HEK293T (cell line): ENCODE measurements at places on chromosomes 13 and 19.

- DNase-seq, result no peak
Measured at GRCh38 chr13:82636119-82636518, 1246.2 kb downstream of the SLITRK1 start.

- peak; percentile 98 for DNase-seq
Measured at GRCh38 chr19:50909240-50910070, 1.7 kb downstream of the KLK4 start.

- DNase-seq, result no peak
Measured at GRCh38 chr13:103952183-103952582, 886.0 kb upstream of the SLC10A2 start.

DNA sequence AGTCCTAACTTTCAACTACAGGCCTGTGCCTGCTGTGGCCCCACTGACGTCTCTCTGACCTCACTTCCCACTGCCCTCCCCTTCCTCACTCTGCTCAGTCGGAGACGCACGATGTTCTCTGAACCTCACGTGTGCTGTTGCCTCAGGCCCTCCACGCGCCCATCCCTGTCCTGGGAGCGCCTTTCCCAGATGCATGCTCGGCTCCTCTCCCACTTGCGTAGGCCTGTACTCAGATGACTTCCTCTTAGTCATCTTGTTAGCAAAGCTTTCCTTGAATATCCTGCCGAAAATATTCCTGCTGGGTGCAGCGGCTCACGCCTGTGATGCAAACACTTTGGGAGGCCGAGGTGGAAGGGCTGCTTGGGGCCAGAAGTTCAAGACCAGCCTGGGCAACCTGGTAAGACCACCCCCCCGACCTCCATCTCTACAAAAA, 9.3 kb upstream of the SYT5 start:
- no peak for DNase-seq

- DNase-seq, result peak; percentile 89
Measured at GRCh38 chr19:49142866-49143335, 12.3 kb downstream of the HRC start.

DNA sequence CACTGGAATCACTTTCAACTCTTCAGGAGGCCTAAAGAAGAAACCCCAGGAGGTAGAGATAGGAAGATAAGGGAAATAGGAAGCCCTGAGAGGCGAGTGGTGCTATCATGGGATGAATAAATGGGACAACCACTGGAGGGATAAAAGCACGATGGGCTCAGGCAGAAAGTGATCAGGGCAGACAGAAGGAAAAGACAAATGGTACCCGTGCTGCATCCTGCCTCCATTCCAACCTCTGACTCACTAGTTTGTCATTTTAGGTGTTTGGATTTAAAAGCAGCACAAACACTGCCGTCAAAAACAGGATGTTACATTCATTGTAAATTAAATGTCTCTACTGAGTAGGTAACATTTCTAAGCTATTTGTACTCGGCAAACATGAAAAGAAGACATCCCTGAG, 314.3 kb upstream of the HTR2A start:
- DNase-seq, result no peak

- no peak for DNase-seq
Measured at GRCh38 chr13:95075506-95075905, 225.7 kb downstream of the ABCC4 start.

DNA sequence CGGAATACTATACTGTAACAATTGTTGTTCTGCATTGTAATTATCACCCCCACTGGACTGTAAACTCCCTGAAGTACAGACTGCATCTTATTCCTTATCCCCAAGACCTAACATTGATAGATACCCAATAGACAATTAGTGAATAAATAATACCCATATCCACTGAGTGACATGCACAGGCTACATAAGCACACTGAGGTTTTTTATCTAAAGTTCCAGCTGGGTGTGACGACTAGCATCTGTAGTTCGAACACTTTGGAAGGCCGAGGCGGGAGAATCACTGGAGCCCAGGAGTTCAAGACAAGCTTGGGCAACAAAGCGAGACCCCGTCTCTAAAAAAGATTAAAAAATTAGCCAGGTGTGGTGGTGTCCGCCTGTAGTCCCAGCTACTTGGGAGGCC, 2.5 kb downstream of the KPNA3 start:
- no peak for DNase-seq

- no peak for DNase-seq
Measured at GRCh38 chr19:18809149-18809868, 18.2 kb upstream of the COMP start.

- no peak for DNase-seq
Measured at GRCh38 chr19:40084948-40085347, 5.8 kb downstream of the ZNF780A start.

DNA sequence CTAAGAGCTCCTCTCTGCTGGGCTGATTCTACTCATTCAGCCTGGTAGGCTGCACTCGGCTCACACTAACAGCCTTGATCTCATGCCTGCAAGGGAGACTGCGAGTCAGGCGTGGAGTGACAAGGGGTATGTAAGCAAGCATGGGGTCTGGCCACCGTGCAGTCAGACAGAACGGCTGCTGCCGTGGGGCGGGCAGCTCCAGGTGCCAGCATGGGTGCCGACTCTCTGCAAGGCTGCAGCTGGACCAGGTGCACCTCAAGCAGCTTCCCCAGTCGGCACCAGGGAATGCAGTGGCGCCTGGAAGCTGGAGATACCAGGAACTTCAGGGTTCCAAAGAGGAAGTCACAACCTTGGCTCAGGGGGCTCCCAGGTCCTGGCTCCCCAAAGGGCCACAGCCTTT, 892.3 kb downstream of the OLFM4 start:
- DNase-seq, result no peak

DNA sequence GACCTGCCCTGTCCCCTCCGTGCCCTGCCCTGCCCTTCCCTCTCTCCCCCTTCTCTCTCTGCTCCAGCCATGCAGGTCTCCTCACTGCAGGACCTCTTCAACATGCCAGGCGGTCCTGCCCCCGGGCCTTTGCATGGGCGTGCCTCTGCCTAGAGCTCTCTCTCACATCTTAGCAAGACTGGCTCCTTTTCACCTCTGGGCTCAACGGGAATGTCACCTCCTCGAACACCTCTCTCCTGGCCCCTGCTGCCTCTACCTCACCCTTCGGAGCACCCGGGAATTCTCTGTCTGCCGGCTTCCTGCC, 5.6 kb downstream of the MFSD12 start:
- no peak for DNase-seq

DNA sequence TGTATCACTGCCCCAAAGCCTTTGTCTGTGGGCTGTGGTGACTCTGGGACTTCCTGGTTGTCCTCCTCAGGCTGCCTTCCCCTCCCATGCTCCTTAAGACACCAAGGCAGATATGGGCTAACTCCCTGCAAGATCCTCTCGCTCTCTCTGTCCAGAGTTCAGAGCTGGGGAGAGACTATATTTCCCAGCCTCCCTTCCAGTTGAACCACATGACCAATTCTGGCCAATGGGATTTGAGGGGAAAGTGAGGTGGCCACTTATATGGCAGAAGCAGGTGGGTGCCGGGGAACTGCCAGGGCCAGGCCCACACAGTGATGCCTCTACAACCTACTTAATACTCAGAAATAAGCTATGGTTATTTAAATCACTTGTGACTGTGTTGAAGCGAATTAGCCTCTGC, 16.2 kb upstream of the ANGPTL8 start:
- DNase-seq, result no peak

DNA sequence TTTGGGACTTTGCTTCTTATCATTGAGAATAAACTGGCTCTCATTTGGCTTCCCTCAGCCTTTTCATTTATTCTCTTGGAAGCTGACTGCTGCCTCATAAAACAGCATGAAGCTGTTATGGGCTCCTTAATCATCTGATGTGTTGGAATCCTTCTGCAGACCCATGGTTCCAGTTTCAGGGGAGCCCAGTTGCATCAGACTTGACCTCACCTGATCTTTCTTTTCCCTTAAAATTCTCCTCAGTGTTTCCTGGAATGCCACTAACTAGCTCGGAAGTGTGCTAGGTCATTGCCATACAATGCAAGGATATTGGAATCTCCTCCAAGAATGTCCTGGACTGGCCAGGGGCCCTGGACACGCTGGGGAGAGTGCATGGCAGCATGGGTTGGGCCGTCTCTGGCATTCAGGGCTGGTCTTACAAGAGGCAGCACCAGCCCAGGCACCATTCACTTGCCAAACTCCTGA, 158.7 kb downstream of the FLT1 start:
- DNase-seq, result peak; percentile 49

DNA sequence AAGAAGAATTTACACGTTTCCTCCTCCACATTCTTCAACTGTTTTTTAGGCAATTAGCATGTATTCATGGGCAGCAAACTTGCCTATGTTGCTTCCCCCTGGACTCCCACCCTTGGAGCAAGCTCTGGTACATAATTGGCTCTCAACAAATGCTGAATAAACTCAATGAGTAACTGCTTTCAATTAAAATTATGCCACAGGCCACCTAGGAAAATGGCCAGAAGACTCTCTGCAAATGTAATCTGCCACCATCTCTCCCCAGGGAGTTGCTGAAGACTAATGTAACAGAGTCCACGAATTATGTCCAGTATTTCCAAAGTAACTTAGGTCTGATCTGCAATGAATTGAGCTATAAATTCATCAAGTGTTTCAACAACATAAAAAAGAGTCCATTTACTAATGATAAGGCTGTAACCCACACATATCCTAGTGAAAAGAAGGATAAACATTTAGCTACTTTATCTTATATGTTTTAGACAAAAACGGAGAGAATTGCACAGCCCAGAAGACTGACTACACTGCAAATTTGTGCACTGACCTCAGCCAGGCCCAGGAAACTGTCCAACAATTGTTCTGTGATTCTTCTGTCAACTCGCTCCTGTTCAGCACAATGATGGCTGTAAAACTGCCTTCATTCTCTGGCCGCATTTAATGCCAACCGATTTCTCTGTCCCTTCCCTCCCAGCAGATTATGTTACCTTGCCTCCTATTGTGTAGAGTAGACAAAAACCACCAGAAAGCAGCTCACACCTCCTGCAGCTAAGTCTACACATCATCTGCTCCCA, 808.6 kb upstream of the ARGLU1 start:
- no peak for DNase-seq

- DNase-seq, result no peak
Measured at GRCh38 chr19:28148554-28148953, 1064.4 kb downstream of the UQCRFS1 start.

DNA sequence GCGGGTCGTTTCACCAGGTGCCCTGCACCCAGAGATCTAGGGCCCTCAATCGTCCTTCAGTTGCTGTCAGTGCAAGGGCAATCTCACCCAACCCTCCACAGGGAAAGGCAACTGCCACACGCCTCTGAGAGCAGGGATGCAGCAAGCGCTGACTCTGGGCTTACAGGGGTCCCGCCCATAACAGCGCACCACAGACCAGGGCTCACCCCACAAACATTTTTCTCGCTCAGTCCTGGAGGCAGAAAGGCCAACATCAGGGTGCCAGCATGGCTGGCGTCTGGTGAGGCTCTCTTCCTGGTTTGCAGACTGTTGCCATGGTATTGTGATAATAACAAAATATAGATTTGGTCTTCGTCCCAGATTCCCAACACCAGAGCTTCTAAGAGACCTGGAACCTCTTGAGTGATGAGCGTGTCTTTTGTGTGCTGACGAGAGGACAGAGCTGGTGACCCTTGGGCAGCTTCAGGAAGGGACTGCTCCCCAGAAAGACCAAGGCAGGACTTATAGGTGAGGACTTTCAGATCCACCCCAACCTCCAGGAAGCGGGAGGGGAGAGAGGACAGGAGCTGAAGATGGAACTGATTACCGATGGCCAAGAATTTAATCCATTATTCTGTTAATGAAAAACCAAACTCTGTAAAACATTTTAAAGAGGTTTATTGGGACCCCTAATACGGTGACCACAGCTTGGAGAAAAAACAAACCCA, 51.3 kb downstream of the C13orf46 start:
- no peak for DNase-seq

DNA sequence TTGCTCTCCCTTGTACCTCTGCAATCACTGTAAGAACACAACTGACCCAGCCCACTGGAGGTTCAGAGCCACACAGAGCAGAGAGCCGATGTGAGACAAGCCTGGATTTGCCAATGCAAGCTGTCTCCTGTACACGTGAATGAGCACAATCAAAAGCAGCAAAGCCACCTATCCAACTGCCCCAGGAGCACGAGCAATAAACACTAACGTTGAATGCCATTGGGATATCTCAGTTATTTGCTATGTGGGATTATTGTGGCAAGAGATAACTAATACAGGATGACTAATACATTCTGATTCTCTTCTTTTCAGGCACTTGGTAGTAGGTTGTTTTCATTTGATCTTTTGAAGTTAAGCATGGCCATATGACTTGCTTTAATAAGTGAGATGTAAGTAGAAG, 85.2 kb upstream of the FAM216B start:
- DNase-seq, result no peak
